ENCODE measurements at places on chromosomes 5 and 9.

DNA sequence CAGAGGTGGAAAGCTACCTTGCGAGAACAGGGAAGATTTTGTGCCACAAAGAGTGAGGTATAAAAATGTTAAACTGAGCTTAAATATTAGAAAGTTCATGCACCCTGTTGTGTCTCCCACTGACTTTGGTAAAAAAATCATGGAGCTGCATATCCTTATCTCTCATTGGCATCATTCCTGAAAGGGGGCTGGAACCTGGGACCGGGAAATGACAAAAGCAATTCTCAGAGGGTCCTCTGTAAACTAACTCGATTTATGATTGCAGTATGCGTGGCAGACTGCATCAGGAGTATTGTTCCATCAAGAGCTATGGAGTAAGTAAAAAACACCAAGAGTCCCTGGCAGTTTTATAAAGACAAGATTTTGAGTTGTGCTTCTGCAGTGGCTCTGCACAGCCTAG, 148.8 kb downstream of the DCP2 start:
- DNase-seq, result no peak

GRCh38 chr9:34600908-34601307, 11.0 kb downstream of the RPP25L start:
- DNase-seq, result no peak

GRCh38 chr9:116189683-116190082, 36.1 kb downstream of the PAPPA start:
- no peak for DNase-seq

- DNase-seq, result no peak
Observed at GRCh38 chr9:27129221-27129620, 20.2 kb downstream of the TEK start.

- no peak for DNase-seq
Observed at GRCh38 chr5:72465601-72466563, 41.3 kb downstream of the ZNF366 start.

GRCh38 chr5:60487885-60488442, 212.0 kb downstream of the DEPDC1B start:
- no peak for DNase-seq

GRCh38 chr5:174724484-174725260, at the start of gene MSX2:
Gene MSX2 (plus strand): TSS chr5:174724582. CDS start chr5:174724660, 78 bp downstream.
- no peak for DNase-seq

GRCh38 chr9:110116543-110116885, 91.4 kb downstream of the C9orf152 start:
- no peak for DNase-seq

DNA sequence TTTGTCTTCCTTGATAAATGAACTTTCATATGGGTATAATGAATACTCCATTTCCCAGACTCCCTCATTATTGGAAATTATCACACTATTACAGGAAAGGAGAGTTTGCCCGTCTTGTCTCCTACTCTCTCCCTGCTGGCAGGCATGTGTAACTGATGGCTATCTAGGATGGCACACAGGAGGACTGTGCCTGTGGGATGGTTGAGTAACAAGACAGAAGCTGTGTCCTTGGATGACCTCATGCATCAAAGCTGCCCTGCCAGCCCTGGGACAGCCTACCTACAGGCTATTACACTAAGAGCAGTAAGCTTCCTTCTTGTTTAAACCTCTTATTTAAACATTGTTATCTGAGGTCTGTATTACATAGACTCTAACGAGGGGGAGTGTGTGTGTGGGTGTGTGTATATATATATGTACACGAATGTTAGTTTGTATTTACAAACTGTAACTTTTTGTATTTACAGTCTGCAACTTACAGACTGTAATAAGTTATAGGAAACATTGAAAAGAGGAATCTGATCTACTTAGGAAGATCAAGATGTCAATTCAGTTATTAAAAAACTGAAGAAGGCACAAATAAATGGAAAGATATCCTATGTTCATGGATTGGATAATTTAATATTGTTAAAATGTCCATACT, 247.6 kb upstream of the ACO1 start:
- DNase-seq, result no peak

- no peak for DNase-seq
Observed at GRCh38 chr9:117643288-117643654, 60.9 kb upstream of the TLR4 start.

- DNase-seq, result no peak
Observed at GRCh38 chr9:76521906-76522305, 62.9 kb downstream of the GCNT1 start.

GRCh38 chr9:20152151-20152725, 363.4 kb upstream of the SLC24A2 start:
- no peak for DNase-seq

Measured in activated CD8-positive, alpha-beta memory T cell treated with anti-CD3 and anti-CD28 coated beads, Interleukin-2, amount 10 ng/mL, durations not matched to agents 7 days and 5 days (primary cell).